Activated CD8-positive, alpha-beta T cell treated with anti-CD3 and anti-CD28 coated beads for 36 hours (primary cell): ENCODE measurements at places on chromosomes 5 and 9. TPM values are rescaled to one million over a fixed set of nuclear protein-coding genes. Genes with fewer than 3 reads are reported as not detected.

DNA sequence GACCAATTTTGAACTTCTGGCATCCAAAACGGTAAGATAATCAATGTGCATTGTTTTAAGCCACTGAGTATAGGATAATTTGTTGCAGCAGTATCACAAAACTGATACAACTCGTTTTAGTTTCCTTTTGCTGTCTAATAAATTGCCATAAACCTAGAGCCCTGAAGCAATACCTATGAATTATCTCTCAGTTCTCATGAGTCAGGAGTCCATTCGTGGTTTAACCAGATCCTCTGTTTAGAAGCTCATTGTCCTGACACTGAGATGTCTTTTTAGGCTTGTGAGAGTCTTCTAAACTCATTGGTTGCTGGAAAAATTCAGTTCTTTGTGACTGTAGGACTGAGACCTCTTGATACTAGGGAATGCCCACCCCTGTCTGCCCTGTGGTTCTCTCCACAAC is 262.9 kb downstream of the SEMA5A start:
- no peak overlapping the region for H3K4me3 ChIP-seq
- no peak for DNase-seq
- H3K4me1 ChIP-seq = no peaks in the 10 kb centered on the region
- H3K27ac ChIP-seq = no peak overlapping the region
- no peaks in the 10 kb centered on the region for H3K36me3 ChIP-seq

CORO2A gene
- total RNA-seq = 12.2 TPM

DNA sequence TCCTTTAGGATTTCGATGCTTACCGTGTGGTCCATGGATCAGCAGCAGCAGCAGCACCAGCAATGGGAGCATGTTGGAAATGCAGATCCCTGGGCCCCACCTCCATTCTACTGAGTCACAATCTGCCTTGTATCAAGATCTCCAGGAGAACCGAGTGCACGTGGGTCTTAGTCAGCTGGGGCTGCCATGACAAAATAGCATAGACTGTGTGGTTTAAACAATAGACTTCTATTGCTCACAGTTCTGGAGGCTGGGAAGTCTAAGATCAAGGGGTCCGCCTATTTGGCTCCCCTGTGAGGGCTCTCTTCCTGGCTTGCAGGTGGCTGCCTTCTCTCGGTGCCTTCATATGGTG is 1.3 kb upstream of the PROP1 start:
- DNase-seq = peak; percentile 13
- H3K27me3 ChIP-seq = peaks cover 13% of the 10 kb centered on the region
- no peaks in the 10 kb centered on the region for H3K4me1 ChIP-seq
- no peak overlapping the region for H3K4me3 ChIP-seq
- no peaks in the 10 kb centered on the region for H3K36me3 ChIP-seq

GRCh38 chr5:155728146-155728856 is 598.7 kb upstream of the SGCD start:
- peak; percentile 1 for DNase-seq
- H3K27ac ChIP-seq = no peak overlapping the region
- H3K36me3 ChIP-seq = no peaks in the 10 kb centered on the region

KCNN2 gene
- not detected for total RNA-seq

DNA sequence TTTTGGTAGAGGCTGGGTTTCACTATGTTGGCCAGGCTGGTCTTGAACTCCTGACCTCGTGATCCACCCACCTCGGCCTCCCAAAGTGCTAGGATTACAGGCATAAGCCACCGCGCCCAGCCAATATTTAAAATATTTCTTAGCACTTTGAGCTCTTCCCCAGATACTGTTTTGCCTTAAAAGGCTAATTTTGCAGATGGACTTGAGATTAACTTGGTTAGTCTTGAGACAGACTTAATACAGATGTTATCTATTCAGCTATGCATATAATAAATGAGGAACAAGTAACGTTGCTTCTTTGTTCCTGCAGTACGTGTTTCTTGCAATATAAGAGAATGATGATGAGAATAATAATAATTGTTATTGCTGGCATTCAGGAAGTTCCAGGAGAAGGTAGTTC is 56.3 kb downstream of the PCSK5 start:
- no peak overlapping the region for H3K4me3 ChIP-seq
- H3K27me3 ChIP-seq = no peaks in the 10 kb centered on the region
- no peak overlapping the region for H3K27ac ChIP-seq

FCHO2 gene
- total RNA-seq = 1.0 TPM

- no peaks in the 10 kb centered on the region for H3K27me3 ChIP-seq
- H3K27ac ChIP-seq = no peak overlapping the region
- H3K4me3 ChIP-seq = no peak overlapping the region
- peaks cover under 1% of the 10 kb centered on the region for H3K4me1 ChIP-seq
Observed at GRCh38 chr9:131379056-131379455, 14.8 kb upstream of the PRRC2B start.

- no peak overlapping the region for H3K4me3 ChIP-seq
- no peaks in the 10 kb centered on the region for H3K36me3 ChIP-seq
- no peak overlapping the region for H3K27ac ChIP-seq
- H3K4me1 ChIP-seq = no peaks in the 10 kb centered on the region
Observed at GRCh38 chr5:166497496-166498104, 1793.8 kb upstream of the WWC1 start.

DNA sequence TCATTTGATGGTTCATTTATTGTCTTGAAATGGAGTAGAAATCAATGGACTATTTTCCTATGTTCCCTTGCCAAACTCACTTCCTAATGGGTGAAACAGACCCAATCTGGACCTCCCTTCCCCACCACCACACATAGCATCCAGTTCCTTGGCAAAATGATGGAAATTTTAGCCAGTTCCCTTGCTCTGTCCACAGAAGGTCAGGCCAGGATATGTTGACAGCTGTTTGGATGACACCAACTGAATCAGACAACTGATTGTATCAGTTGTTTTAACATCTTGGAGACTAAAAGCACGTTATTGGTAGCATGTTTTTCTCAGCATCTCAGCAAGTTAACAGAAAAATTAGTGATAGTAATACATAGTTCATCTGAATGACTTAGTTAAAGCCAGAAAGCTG is 534.8 kb downstream of the PSAT1 start:
- DNase-seq = no peak
- H3K36me3 ChIP-seq = no peaks in the 10 kb centered on the region
- no peak overlapping the region for H3K4me3 ChIP-seq
- no peak overlapping the region for H3K27ac ChIP-seq
- H3K27me3 ChIP-seq = peaks cover 2% of the 10 kb centered on the region
- no peaks in the 10 kb centered on the region for H3K4me1 ChIP-seq

GRCh38 chr9:17398350-17398749 is 180.5 kb upstream of the SH3GL2 start:
- no peaks in the 10 kb centered on the region for H3K27me3 ChIP-seq
- no peaks in the 10 kb centered on the region for H3K36me3 ChIP-seq
- H3K4me3 ChIP-seq = no peak overlapping the region
- no peak overlapping the region for H3K27ac ChIP-seq
- DNase-seq = no peak
- H3K4me1 ChIP-seq = no peaks in the 10 kb centered on the region

DNA sequence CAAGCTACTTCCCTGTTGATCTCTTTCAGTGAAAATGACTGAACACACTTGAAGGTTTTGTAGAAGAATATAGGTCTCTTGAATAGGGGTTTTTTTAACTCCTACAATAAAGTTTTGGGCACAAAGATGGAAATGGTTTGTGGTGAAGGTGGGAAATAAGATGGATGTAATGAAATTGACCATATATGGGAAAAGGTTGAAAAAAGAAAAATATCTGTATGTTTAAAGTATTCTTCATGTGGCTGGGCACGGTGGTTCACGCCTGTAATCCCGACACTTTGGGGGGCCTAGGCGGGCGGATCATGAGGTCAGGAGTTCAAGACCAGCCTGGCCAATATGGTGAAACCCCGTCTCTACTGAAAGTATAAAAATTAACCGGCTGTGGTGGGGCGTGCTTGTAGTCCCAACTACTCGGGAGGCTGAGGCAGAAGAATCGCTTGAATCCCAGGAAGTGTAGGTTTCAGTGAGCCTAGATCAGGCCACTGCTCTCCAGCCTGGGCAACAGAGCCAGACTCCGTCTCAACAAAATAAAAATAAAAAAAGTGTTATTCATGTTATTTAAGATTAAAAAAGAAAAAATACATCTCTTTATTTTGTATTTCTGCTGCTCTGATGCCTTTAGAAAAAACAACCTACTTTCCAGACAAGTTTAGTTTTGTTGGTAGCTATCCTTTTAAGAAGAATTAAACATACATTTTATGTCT is 2.2 kb downstream of the RBM27 start:
- DNase-seq = peak; percentile 25
- H3K27me3 ChIP-seq = no peaks in the 10 kb centered on the region
- H3K27ac ChIP-seq = peak overlapping the region; percentile 50

NRARP gene
- total RNA-seq = 4.4 TPM

- H3K27me3 ChIP-seq = peaks cover 4% of the 10 kb centered on the region
- H3K27ac ChIP-seq = no peak overlapping the region
- no peak for DNase-seq
Observed at GRCh38 chr9:93236541-93237206, 52.7 kb downstream of the WNK2 start.

DNA sequence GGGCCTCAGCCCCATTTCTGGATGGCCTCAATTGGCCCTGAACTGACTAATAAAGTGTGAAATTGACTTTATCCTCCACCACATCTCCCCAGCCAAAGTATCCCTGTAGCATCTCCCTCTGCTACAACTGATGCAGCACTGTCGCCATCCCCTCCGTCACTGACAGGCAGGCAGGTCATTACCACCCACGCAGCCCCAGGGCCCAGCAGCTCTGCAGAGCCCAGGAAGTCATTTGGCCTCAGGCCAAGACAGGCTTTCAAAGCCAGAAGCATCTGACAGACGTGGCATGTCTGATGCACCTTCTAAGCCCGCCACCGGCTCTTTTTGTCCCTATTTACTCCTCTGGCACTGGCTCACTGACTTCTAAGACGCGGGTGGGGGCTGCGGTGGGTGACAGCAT is 65.3 kb downstream of the ARHGEF37 start:
- no peak overlapping the region for H3K27ac ChIP-seq
- H3K4me3 ChIP-seq = no peak overlapping the region
- H3K36me3 ChIP-seq = no peaks in the 10 kb centered on the region
- H3K27me3 ChIP-seq = no peaks in the 10 kb centered on the region

- H3K36me3 ChIP-seq = no peaks in the 10 kb centered on the region
- peaks cover 10% of the 10 kb centered on the region for H3K4me1 ChIP-seq
- H3K27me3 ChIP-seq = peaks cover 28% of the 10 kb centered on the region
- H3K4me3 ChIP-seq = peak overlapping the region; percentile 53
Observed at GRCh38 chr9:87336914-87337333, 160.7 kb upstream of the DAPK1 start.

PCDHGA10 gene
- not detected for total RNA-seq

SLCO4C1 gene
- 0.38 TPM for total RNA-seq

DNA sequence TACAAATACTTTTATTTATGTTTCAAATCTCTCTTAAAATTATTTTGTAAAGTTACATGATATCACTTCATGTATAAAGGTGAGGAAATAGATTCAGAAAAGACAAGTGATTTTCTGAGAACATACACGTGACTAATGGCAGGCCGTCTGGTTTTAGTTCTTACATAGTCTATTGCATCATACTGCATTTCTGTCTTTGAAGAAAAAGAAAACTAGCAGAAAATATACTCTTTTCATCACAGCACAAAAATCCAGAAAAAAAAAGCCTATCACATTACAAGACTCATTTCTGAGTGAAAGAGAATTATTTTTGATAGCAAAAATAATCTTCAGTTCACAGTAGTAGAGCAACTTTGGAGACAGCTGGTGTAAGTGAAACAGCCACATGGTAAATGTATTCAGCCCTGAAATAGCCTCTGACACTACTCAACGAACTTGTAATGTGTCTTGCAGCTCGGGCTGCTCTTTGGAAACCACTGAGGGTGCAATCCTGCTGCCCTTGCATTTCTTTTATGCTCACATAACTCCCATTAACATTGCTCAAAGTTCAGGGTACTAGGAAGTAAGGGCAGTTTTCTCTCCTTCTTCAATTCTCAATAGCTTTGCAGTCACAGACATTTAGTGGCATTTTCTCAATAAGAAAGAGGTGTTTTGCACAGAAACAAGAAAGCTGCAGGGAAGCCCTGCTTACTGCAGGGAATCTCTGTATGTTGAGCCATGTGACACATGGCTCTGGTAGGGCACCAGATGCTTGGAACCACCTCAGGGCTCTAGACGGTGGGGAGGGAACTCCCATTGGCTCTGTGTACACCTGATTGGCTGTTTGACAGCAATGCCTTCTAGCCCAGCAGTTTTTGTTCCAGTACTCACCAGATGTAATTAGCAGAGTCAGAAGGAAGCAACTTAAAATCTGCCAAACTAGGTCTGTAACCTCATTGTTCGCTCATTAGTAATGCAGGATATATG is 845.3 kb upstream of the PTPRD start:
- H3K36me3 ChIP-seq = no peaks in the 10 kb centered on the region
- H3K4me1 ChIP-seq = no peaks in the 10 kb centered on the region
- no peak for DNase-seq
- no peaks in the 10 kb centered on the region for H3K27me3 ChIP-seq
- H3K4me3 ChIP-seq = no peak overlapping the region

DNA sequence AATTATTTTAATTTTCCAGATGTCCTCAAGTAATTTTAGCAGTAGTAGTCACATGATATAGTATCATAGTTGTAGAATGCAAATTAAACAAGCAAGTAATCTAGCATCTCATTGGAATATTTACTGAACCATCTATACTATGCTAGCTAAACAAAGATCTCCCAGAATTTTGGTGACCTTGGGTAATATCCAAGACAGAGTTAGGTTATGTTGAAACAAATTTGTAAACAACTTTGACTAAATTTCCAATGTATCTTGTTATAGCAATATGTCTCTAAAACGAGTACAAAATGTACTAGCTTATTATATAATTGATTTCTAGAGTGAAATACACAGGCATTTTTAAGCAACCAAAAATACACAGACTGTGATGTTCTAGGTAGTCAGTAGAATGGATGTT is 41.5 kb downstream of the VCAN start:
- H3K27me3 ChIP-seq = peaks cover 6% of the 10 kb centered on the region
- H3K4me1 ChIP-seq = no peaks in the 10 kb centered on the region
- no peak overlapping the region for H3K4me3 ChIP-seq
- no peak overlapping the region for H3K27ac ChIP-seq
- no peak for DNase-seq

SLC25A2 gene
- 0.25 TPM for total RNA-seq

DNA sequence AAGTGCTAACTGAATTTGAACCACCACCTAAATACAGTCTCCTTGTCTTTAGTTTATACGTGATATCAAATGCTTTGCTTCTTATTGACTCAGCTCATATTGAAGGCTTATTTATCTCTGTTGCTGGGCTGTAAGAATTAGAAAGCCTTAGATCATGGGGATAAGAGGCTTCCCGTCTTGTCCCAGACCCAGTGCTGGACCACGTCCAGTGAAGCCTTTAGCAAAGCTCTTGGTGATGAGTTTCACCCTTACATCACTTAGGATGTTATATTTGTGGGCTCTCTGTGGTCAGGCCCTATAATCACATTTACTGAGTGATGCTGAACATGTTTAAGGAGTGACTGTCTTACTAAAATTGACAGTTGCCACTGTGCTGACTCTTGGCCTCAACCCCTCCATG is 11.2 kb downstream of the FAM240B start:
- peaks cover 3% of the 10 kb centered on the region for H3K27me3 ChIP-seq
- no peaks in the 10 kb centered on the region for H3K4me1 ChIP-seq
- no peaks in the 10 kb centered on the region for H3K36me3 ChIP-seq
- no peak for DNase-seq
- H3K4me3 ChIP-seq = no peak overlapping the region

- H3K36me3 ChIP-seq = no peaks in the 10 kb centered on the region
- no peaks in the 10 kb centered on the region for H3K4me1 ChIP-seq
- no peak overlapping the region for H3K4me3 ChIP-seq
Observed at GRCh38 chr5:159576902-159577301, 246.6 kb upstream of the IL12B start.

GRCh38 chr5:52469835-52470234 is 317.9 kb upstream of the ITGA1 start:
- H3K27ac ChIP-seq = no peak overlapping the region
- no peaks in the 10 kb centered on the region for H3K36me3 ChIP-seq
- H3K27me3 ChIP-seq = no peaks in the 10 kb centered on the region
- H3K4me3 ChIP-seq = no peak overlapping the region

PCDHA3 gene
- not detected for total RNA-seq
